Naive B cell (primary cell): ENCODE measurements at places on chromosomes 1 and 21.

DNA sequence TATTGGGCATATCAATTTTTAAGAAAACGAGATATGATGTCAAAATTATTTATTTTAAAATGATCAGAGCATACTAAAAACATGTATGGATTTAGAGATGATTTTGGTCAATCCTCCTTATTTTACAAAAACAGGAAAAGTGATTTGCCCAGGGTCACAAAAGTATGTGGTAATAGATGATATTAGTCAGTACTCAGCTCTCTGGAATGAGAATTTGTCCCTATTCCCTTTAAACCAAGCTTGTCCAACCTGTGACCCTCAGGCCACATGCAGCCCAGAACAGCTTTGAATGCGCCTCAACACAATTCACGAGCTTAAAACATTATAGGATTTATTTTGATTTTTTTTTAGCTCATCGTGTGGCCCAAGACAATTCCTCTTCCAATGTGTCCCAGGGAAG is 104.7 kb downstream of the AKT3 start:
- no peaks in the 10 kb centered on the region for H3K27me3 ChIP-seq
- H3K27ac ChIP-seq, result no peak overlapping the region
- H3K4me3 ChIP-seq, result no peak overlapping the region
- no peaks in the 10 kb centered on the region for H3K4me1 ChIP-seq
- no peak for DNase-seq
- no peaks in the 10 kb centered on the region for H3K36me3 ChIP-seq

- peaks cover 43% of the 10 kb centered on the region for H3K36me3 ChIP-seq
- H3K4me3 ChIP-seq, result no peak overlapping the region
- H3K27me3 ChIP-seq, result no peaks in the 10 kb centered on the region
- no peak overlapping the region for H3K27ac ChIP-seq
- peaks cover 12% of the 10 kb centered on the region for H3K4me1 ChIP-seq
Observed at GRCh38 chr1:94438692-94439276, 20.6 kb downstream of the ABCD3 start.

DNA sequence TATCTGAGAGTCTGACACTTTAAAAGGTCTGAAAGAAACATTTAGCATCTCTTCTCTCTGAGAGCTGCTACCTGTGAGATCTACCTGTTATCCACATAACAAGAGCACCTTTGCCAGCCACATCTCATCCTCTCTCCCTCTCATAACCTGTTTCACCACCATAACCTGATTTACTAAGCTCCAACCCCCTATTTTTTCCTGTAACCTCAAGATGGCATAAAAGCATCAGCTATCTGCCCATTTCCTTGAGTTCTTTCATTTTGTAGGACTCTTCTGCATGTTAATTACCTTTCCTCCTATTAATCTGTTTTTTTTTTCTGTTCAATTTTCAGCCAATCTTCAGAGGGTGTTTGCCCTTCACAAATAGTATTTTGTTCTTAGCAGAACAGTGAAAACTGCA is 136.5 kb upstream of the KCNK1 start:
- H3K4me1 ChIP-seq, result no peaks in the 10 kb centered on the region
- H3K36me3 ChIP-seq, result no peaks in the 10 kb centered on the region
- H3K4me3 ChIP-seq, result no peak overlapping the region
- no peak for DNase-seq
- H3K27me3 ChIP-seq, result peaks cover 12% of the 10 kb centered on the region
- no peak overlapping the region for H3K27ac ChIP-seq

GRCh38 chr1:24707687-24708086 is 37.6 kb upstream of the CLIC4 start:
- no peak for DNase-seq
- no peaks in the 10 kb centered on the region for H3K27me3 ChIP-seq
- no peak overlapping the region for H3K27ac ChIP-seq
- H3K4me3 ChIP-seq, result no peak overlapping the region
- H3K36me3 ChIP-seq, result no peaks in the 10 kb centered on the region

DNA sequence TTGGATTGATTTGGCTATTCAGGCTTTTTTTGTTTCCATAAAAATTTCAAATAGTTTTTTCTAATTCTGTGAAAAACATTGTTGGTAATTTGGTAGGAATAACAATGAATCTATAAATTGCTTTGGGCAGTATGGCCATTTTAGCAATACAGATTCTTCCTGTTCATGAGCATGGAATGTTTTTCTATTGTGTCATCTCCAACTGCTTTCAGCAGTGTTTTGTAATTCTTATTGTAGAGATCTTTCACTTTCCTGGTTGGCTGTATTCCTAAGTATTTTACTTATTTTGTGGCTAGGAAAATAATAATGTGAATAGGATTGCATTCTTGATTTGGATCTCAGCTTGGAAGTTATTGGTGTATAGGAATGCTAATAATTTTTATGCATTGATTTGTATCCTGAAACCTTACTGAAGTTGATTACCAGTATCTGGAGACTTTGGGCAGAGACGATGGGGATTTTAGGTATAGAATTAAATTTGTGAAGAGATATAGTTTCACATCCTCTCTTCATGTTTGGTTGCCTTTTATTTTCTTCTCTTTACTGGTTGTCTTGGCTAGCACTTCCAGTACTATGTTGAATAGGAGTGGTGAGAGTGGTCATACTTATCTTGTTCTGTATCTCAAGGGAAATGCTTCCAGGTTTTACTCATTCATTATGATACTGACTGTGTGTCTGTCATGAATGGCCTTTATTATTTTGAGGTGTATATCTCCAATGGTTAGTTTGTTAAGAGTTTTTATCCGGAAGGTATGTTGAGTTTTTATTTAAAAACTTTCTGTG is 57.3 kb downstream of the DRAM2 start:
- H3K4me1 ChIP-seq, result peaks cover 28% of the 10 kb centered on the region
- no peaks in the 10 kb centered on the region for H3K27me3 ChIP-seq
- H3K4me3 ChIP-seq, result no peak overlapping the region
- no peaks in the 10 kb centered on the region for H3K36me3 ChIP-seq

DNA sequence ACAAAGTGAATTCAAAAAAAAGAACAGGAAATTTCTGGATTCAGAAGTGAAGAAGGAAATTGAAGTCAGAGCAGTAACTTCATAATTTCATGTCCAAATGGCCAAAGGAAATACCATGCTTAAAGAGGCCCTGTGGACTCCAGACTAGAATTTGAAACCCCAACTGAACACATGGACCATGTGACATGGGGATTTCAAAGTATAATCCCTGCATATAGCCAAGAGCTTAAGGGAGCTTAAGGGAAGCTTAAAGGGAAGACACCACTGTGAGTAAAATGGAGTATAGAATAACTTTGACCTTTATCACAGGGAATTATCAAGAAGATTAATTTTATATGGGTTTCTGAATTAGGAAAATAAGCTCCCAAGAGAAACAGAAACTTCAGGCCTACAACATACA is 241.8 kb upstream of the POGK start:
- H3K4me1 ChIP-seq, result no peaks in the 10 kb centered on the region
- no peak overlapping the region for H3K4me3 ChIP-seq
- no peak for DNase-seq
- no peaks in the 10 kb centered on the region for H3K27me3 ChIP-seq
- H3K27ac ChIP-seq, result no peak overlapping the region
- H3K36me3 ChIP-seq, result no peaks in the 10 kb centered on the region

DNA sequence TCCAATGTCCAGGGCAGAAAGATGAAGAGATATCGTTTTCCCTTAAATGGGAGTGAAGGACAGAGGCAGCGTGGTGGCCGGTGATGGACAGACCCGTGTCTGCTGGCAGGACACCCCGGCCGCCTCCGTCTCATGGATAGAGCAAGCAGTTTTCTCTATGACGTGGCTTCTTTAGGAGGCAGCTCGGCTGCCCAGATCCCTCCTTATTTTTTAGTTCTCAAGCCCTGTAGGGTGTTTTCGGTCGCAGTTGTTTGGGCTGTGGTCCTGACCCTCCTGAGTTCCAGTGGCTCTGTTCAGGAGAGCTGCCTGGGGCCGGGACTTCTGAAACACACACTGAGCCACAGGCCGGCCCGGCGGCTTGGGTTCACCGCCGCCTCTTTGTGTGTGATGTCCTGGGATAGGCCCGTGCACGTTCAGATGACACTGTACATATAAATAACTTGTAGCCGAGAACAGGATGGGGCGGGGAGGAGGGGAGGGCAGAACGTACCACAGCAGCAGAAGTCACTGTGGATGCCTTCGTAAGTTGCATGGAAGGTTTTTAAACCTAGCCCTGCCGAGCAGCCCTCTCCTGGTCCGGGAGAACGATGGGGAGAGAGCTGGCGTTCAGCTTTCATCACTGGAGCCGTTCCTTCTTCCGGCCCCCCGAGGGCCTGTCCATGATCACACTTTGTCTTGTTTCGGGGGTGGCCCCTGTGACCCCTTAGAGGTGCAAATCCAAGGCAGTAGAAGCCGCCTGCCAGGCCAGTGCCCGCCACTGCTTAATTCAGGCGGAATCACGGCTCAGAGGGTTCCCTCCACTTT is 65.2 kb downstream of the SIK1 start:
- H3K4me3 ChIP-seq, result peak overlapping the region; percentile 75
- no peaks in the 10 kb centered on the region for H3K27me3 ChIP-seq
- H3K4me1 ChIP-seq, result peaks cover 34% of the 10 kb centered on the region
- DNase-seq, result peak; percentile 80
- H3K27ac ChIP-seq, result peak overlapping the region; percentile 96

DNA sequence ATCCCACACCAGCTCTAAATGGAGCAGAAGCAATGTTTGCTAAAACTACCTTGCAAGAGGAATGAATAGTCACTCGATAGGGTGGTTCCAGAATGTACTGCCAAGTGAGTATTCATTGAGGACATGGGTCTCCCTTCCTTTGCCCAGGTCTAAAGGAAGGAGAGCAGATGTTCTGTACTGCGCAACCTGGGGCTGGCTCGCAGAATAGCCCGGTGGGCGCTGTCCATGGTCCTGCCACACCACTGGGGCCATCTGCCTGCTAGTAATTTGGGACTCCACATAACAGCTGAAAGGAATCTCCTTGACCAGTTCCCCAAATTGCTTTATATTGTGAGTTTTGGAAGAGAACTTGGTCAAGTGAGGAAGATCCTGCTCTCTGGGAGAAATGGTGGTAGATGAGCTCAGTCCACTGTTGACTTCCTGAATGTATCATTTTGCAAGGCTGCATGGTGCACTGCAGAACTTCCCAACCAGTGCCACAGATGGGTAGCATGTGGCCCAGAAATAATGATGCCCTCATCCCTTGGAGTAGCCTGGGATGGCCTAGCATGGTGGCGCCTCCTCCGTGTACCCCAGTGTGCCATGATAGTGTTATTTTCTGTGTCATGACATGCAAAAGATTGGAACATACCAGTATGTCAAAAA is 5.7 kb downstream of the SLC6A17 start:
- no peaks in the 10 kb centered on the region for H3K4me1 ChIP-seq
- peaks cover 63% of the 10 kb centered on the region for H3K27me3 ChIP-seq
- no peak overlapping the region for H3K4me3 ChIP-seq
- peak; percentile 19 for DNase-seq

- no peaks in the 10 kb centered on the region for H3K36me3 ChIP-seq
- DNase-seq, result no peak
- H3K4me1 ChIP-seq, result no peaks in the 10 kb centered on the region
- H3K27me3 ChIP-seq, result no peaks in the 10 kb centered on the region
- H3K4me3 ChIP-seq, result no peak overlapping the region
Observed at GRCh38 chr1:10632691-10633090, 157.9 kb downstream of the PEX14 start.

DNA sequence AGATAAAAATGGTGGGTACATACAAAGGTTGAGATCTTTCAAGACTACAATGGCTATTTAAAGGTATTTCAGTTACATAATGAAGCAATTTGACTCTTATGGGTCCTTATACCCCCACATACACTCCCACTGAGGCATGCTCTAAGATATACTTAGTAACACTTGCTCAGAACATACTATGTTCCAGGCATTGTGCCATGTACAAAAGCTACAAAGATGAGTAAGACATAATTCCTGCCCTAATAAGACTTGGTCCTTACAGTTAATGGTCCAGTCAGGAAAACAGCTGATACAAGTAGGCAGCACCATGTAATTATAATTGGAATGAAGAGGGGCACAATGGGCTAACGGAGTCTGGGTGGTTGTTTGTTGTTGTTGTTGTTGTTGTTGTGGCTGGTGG is 166.7 kb upstream of the BEND5 start:
- peaks cover 27% of the 10 kb centered on the region for H3K27me3 ChIP-seq
- H3K4me3 ChIP-seq, result no peak overlapping the region
- H3K36me3 ChIP-seq, result no peaks in the 10 kb centered on the region
- H3K27ac ChIP-seq, result no peak overlapping the region

DNA sequence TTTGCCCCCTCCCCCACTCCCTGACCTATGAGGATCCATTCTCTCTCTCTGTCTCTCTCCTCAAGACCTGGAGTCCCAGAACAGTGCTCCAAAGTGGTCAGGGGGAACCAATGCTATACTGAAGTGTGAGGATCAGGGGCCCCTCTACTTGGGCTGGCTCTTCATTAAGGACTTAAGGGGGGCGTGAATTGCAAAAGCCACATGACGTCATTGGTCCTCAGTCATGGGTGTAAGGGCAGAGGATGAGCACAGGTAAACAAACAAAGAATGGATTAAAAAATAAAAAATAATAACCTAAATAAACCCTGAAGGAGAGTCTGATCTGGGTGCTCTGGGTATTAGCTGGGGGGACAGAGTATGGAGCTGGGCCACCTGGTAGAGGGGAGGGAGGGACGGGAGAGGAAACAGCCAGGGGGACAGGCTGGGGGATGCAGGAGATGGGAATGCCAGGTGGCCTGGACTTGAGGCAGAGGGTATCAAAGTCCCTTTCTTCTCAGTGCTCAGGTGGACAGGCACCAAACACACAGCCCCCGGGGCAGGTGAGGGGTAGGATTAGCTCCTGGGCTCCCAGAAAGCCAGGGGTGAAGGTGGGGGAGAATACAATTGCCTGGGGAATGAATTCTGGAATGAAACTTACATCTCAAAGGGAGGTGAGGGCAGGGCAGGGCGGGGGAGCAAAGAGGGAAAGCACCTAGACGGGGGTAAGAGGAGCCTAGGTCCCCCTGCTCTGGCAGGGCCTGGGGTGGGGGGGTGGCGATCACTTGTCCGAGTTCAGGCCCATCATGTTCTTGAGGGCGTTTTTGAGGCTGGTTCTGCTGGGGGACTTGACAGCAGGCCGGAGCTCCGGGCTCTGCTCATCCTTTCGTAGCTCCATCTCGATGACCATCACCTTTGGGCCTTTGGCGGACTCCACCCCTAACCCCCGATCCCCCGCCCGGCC is 4.6 kb downstream of the MPZ start:
- DNase-seq, result no peak
- H3K4me1 ChIP-seq, result peaks cover 36% of the 10 kb centered on the region
- no peaks in the 10 kb centered on the region for H3K36me3 ChIP-seq
- H3K27me3 ChIP-seq, result no peaks in the 10 kb centered on the region
- peak overlapping the region; percentile 94 for H3K4me3 ChIP-seq

DNA sequence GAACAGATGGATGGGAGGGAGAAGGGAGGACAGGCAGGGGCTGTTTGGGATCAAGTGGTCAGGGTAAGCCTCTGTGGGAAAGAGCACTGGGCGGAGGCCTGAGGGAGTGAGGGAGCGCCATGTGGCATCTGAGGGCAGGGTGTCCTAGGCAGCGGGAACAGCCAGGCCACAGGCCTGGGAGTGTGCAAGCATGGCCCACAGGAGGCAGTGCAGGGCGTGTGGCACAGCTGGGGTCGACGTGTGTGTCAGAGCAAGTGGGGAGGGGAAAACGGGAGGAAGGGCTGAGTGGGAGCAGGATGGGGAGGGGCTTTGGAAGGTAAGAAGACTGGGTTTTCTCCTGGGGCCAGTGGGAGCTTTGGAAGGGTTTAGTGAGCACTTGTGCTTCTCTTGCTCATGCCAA is 143.4 kb downstream of the SYF2 start:
- H3K4me3 ChIP-seq, result no peak overlapping the region
- peaks cover 18% of the 10 kb centered on the region for H3K4me1 ChIP-seq
- no peaks in the 10 kb centered on the region for H3K27me3 ChIP-seq
- no peak for DNase-seq
